ENCODE measurements at places on chromosomes 7 and 10.

- DNase-seq, result no peak
Observed at GRCh38 chr7:135164357-135165061, 6.0 kb downstream of the CYREN start.

- no peak for DNase-seq
Observed at GRCh38 chr10:28690545-28690944, 13.2 kb downstream of the BAMBI start.

DNA sequence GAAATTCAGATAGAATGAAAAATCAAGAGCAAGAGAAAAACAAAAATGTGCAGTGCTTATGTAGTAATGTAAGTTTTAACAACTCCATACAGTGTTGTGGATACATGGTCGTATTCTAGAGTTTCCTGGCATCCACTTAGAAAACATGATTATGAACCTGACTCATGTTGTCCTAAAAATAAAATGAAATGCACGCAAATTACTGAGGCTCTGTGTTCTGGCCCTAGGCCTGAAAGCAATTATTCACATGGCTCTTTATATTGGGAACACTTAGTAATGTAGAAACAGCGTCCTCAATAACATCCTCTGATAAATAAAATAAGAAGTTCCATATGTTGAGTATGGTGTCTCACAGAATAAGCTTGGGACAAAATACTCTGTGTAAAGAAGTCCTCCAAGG lies 200.2 kb upstream of the SEMA3E start:
- no peak for DNase-seq

DNA sequence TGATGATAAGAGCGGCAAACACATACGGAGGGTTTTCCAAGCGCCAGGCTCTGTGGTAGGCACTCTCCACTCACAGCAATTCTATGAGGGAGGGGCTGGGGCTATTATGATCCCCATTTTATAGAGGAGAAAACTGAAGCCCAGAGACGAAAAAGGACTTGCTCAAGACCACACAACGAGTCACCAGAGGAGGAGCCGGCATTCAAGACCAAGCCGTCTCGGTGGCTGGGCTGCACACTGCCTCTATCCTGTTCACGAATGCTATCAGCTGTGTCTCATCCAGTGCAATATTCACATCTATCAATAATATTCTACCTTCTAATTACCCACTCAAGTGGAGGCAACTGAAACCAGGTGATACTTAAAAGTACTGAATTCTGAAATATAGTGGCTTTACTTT lies 67.8 kb upstream of the NMT2 start:
- no peak for DNase-seq

DNA sequence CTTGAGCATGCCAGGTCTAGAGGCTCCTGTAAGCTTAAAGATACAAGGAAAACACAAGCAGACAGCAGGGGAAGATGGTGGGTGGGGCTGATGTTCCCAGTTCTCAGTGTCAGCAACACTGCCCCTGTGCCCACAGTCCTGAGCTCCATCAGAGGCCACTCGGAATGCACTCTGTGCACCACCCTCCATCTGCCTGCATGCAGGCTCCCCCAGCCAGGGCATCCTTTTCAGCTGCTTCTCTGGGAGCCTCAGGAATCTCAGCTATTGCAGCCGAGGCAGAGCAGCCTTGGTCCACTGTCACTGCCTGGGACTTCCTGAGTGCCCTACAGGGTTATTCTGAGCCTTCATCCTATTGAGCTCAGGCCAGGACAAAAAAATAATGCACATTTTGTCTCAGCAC lies 22.2 kb downstream of the LBX1 start:
- DNase-seq, result no peak

DNA sequence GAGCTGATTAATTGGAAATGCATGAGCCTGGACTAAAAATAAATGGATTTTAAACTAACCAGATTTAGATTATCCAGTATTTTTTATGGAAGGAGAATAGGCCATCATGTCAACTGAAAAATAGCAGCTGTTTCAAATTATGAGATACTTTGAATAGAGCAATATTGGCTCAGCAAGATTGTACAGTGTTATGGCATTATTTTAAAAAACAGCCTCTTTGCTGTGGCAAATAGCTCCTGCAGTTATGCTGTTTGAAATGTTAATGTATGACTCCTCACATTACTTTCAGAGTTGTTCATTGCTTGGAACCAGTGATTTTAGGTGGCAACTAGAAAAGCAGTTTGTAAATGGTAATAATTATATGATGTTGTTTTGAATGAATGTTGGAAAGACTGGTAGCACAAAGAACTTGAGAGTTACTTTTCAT lies 244.5 kb downstream of the KIAA1217 start:
- no peak for DNase-seq

DNA sequence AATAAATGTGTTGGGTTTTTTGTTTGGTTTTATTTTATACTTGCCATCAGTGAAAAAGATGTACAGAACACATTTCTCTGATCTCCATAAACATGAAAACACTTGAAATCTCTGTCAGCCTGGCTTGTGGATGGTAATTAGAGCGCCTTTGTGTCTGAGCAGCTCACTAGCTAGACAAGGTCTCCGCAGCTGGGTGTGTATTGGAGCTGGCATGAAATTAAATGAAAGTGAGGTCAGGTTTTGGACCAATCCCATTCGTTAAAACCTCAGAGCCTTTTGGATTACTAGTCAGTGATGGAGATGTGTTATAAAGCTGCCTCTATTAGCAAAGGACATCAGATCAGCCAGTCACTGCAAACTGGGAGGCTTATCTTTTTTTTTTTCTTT lies 2.7 kb downstream of the FRAT1 start:
- DNase-seq, result no peak

DNA sequence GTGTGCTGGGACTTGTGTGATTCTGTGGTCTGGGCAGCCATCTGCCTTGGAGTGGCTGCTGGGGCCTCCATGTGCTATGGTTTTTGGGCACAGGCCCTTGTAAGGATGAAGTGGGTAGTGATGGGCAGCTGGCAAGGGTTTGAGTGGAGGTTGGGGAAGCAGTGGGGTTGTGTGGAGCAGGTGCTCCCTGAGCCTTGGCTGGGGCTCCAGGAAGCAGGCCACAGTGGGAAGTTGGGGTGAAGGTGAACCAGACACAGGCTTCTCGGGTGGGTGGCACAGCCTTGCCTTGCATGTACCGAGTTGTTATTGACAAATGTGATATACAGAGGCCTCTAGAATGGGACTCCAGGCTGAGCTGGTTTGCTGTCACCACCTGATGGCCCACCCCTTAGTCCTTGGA lies 82.3 kb downstream of the ADCY1 start:
- DNase-seq, result no peak

GRCh38 chr7:71883415-71883814 lies 528.7 kb downstream of the CALN1 start:
- no peak for DNase-seq

DNA sequence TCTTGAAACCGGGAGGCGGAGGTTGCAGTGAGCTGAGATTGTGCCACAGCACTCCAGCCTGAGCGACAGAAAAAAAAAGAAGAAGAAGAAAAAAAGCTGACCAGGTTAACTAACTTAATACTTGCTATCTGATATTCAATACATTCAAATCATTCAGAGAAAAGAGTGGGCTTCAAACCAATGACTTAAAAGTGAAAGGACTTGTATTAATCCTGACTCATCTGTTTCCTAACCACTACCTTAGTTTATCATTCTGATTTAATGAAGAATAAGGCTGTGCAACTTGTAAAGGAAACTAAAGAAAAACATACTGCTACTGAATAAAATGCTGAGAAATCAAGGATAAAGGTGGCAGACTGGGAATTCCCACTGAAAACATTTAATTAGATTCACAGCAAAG lies 128.4 kb downstream of the NRBF2 start:
- DNase-seq, result no peak

DNA sequence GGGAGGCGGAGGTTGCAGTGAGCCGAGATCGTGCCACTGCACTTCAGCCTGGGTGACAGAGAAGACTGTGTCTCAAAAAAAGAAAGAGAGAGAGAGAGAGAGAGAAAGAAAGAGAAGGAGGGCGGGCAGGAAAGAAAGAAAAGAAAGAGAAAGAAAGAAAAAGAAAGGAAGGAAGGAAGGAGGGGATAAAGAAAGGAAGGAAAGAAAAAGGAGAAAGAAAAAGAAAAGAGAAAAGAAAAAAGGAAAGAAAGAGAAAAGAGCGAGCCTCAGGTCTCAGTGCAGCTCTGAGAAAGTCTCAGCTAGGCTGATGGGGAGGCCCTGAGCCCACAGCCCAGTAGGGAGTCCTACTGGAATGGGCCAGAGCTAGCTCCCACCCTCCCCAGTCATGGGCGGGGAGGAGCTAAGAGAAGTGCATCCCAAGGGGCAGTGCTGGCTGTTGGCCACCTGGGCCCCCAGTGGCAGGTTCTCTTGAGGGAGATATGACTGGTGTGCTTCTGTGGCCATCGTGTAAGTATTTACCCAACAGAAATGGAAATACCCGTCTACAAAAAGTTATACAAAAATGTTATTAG lies 69.3 kb downstream of the ABRAXAS2 start:
- DNase-seq, result no peak

GRCh38 chr10:71816421-71816851 lies 34.6 kb downstream of the PSAP start:
- no peak for DNase-seq

DNA sequence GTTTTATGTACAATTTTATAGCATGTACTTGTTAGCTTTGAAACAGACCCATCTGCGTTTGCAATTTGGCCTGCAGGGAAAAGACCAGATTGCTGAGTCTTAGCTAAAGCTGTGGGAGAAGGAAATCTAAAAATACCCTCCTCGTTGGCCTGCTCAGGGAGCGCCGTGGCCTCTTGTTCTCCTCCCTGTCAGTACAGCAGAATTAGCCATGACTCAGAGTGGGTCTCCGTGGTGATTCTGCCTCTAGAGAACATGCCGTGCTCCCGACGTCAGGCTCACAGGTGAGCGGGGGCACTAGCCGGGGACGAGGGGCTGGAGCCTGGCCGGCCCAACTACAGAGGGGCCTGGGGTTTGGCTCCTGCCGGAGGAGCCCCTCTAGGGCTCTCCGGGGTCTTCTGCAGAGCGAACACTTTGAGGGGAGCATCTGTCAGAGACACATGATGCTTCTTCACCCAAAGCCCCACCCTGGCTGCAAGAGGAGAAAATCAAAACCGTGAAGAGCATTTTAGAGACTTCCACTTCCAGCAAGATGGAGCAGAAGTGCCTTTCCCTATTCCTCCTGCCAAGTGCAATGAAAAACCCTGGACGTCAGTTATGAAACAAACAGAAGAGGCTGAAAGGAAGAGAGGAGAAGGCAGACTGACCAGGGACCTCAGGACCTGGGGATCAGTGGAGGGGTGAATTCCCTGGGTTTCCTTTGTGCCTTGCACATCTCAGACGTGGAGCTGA lies 98.9 kb downstream of the LHPP start:
- DNase-seq, result no peak

GRCh38 chr10:89670926-89671325 lies 25.9 kb upstream of the PANK1 start:
- no peak for DNase-seq

- no peak for DNase-seq
Observed at GRCh38 chr7:110868458-110868857, 222.5 kb upstream of the LRRN3 start.

DNA sequence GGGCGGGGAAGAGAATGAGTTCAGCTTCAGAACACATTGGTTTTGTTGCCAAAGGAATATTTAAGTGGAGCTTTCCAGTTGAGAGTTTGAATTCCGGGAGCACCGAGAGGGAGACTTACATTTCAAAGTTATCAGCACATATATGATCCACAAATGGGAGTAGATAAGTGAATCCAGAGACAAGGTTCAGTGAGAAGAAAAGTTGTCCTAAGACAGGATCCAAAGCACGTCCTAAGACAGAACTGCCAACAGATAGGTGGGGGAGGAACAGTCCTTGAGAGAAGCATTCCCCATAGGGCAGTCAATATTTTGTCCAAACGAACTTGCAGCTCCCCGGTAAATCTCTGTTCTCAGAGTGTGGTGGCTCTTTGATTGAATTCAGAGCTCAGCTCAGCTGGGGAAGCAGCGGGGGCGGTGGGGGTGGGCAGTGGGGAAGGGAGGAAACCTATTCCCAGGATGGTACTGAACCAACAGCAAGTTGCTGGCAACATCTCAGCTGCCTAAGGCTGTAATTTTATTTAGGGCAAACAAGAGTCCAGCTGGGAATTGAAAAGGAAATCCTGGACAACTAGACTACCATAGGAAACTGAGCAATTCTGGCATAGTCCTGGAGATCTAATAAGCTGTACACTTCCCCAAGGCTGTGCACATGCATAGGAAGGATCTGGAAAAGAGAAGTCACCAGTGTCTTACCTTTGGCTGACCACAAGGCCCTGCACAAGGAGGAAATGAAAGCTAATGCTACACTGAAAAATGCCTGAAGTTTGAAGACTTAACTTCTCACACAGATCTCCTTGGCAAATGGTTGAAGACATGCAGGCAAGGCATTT lies 94.2 kb upstream of the CXCL12 start:
- DNase-seq, result peak; percentile 17

DNA sequence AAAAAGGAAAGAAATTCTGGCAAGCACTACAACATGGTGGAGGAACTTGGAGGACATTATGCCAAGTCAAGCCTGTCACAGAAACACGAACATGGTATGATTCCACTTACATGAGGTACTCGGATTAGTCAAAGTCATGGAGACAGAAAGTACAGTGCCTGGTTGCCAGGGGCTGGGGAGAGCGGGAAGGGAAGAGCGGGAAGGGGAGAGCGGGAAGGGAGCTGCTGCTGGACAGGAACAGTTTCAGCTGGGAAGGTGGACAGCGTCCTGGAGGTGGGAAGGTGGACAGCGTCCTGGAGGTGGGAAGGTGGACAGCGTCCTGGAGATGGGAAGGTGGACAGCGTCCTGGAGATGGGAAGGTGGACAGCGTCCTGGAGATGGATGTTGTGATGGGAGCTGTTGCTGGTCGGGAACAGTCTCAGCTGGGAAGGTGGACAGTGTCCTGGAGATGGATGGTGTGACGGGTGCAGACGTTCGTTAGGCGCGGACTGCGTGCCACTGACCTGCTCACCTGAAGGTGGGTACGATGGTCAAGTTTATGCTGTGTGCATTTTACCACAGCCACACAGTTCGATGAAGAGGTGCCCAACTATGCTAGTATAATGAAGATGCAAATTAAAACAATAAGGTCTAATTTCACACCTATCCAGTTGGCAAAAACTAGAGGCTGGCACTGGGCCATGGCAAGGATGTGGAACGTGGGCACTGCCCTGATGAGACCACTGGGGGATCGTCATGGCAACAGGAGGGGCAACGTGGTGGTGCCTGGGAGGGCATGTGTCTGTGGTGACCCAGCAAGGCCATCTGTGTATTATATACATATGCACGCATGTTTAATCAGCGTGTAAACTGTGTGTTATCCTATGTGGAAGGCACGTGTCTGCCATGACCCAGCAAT lies 103.8 kb downstream of the NKX6-2 start:
- DNase-seq, result no peak

GRCh38 chr10:124296121-124296812 lies 122.5 kb downstream of the OAT start:
- DNase-seq, result peak; percentile 32

- no peak for DNase-seq
Observed at GRCh38 chr10:124477614-124478363, 16.2 kb downstream of the LHPP start.

- no peak for DNase-seq
Observed at GRCh38 chr7:52689912-52690311, 345.5 kb upstream of the POM121L12 start.

- no peak for DNase-seq
Observed at GRCh38 chr7:20491284-20491683, 124.2 kb upstream of the ABCB5 start.
